ENCODE measurements at places on chromosomes 1 and 21.

DNA sequence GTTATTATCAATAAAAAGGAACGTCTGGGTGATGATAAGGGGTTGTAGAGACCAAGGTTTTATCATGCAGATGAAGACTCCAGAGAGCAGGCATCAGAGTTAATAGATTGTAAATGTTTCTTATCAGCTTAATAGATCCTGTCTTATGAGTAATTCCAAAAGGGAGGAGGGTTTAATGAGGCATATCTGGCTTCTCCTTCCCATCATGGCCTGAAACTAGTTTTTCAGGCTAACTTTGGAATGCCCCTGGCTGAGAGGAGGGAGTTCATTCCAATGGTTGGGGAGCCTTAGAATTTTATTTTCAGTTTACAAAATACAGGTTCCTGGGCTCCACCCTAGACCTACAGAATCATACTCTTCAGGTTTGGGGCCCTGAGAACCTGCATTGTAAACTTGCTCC, 13.5 kb downstream of the PLA2G2D start:
- DNase-seq = no peak

GRCh38 chr1:171828794-171829193, 12.5 kb upstream of the DNM3 start:
- DNase-seq = no peak

GRCh38 chr1:113931451-113931851, 2.3 kb downstream of the HIPK1 start:
- no peak for DNase-seq

DNA sequence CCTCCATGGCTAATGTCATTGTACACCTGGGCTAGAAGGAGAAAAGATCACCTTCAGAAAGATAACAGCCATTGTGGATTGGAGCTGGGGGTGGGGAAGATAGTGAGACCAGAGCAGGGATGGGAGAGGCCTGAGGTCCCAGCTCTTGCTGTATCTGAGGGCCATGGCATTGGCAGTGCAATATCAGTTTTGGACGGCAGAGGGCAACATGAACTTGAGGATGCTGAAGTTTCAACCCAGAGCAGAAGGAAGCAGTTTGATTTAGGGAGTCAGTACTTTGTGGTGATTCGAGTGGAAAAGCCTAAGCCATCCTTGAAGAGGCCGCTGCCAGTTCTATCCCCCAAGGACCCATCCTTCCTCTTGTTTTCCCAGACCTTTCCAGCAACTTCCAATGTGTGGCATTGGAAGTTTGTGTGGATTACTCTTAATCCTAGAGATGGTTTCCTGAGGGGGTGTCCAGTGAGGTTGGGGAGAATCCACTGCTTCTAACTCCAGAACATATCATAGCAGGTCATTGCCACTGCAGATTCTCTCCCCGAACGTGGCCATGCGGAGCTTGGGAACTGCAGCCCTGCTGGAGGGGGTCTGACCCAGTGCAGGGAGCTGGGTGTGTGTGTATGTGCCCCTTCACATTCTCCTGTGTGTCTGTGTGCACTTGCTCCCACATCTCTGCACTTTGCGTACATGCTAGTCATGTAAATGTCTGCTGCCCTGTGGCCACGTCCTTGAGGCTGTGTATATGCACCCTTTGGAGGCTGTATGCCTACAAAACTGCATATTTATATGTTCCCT, 24.1 kb downstream of the SLC26A9 start:
- DNase-seq = peak; percentile 82

DNA sequence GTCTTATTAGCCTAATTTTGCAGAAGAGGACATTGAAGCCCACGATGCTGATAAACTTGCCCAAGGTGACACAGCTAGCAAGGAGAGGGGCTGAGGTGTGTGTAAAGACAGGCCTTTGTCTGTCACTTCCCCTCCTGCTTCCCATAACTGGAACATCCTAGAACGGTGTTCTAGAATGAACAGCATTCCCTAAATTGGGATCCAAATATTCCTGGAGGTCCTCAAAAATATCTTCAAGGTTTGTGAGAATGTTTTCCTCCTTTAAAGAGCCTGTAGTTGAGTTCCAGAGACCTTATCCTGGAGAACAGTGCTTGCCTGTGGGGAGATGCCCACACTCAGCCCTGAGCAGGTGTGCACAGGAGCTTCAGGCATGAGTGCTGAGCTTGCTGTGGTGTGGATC, 41.5 kb upstream of the SAMD13 start:
- no peak for DNase-seq

GRCh38 chr1:193569096-193569982, 382.9 kb upstream of the B3GALT2 start:
- no peak for DNase-seq

GRCh38 chr1:162137179-162137960, 67.9 kb downstream of the NOS1AP start:
- DNase-seq = no peak

DNA sequence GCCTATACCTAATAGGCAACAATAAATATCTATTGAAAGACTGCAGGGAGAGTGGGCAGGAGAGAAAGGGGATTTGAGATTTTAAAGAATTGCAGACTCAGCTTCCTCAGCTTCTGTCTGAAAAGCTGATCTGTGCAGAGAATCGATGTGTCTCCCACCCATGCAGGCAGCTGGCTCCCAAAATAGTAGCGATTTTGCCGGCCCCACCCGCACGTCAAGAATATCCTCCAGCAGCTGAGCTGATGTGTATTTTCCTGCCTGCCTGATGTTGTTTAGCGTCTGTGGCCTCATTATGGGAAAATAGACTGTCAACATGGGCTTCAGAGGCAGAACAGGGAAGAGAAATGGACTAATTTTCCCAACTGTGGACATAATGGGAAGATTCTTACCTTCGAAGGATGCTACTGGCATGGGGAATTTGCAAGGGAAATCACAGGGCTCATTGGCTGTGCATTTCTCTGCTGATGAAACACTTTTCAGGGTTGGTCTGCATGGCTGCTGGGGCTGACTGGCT, 699.8 kb downstream of the PTPRU start:
- no peak for DNase-seq
